ENCODE measurements at places on chromosomes 3 and 15.

- no peak for DNase-seq
Measured at GRCh38 chr3:120831066-120831465, 76.9 kb upstream of the STXBP5L start.

DNA sequence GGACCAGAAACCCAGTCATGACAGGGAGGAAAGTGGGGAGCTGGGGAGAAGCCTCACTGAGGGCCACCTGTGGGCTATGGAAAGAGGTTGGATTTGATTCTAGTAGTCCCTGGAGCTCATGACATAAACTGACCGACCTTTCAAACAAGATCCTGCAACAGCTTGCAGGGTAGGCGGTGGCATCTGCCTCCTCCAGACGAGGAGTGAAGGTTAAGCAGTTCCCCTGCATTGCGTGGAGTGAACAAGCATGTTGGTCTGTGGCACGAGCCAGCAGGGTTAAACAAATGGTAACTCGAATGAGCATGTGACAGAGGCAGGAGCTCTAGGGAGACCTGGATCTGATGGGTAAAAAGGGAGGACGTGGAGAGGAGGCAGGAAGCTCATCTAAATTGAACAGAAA lies 12.7 kb downstream of the TGM4 start:
- no peak for DNase-seq

- peak; percentile 56 for DNase-seq
Measured at GRCh38 chr3:38334142-38335055, 12.2 kb upstream of the XYLB start.

DNA sequence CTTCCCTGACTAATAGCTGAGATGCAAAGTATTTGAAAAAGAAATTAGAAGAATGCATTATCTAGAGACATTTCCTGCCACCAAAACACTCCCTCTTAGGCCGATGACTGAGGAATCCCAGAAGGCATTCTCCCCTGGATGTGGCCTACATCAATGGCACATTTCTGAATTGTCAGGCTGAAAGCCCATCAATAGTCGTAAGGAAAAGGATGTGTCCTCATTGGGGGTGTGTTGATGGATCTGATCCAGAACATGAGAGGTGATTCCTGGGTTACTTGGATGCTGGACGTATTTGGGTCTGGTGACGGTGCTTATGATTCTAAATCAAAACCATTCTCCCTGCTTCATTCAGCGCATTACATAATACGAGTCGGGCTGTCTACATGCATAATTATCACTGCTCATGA lies 216.9 kb upstream of the CDIN1 start:
- DNase-seq = peak; percentile 87

DNA sequence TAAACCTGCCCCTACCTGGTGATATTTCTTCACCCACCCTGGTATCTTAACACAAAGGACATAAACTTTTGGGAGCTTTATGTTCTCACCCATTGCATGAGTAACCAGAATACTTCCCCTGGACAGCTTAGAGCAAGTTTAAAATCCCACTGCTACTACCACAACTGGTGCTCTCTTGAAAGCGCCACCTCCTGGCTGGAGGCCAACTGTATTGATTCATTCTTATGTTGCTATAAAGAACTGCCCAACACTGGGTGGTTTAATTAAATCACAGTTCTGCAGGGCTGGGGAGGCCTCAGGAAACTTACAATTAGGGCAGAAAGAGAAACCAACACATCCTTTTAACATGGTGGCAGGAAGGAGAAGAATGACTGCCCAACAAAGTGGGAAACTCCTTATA lies 592.4 kb downstream of the EPHA3 start:
- no peak for DNase-seq

Data from fibroblast of skin of right quadriceps (primary cell).